A673 (cell line): ENCODE measurements at places on chromosomes 4 and X. TPM values are rescaled to one million over a fixed set of nuclear protein-coding genes. Genes with fewer than 3 reads are reported as not detected.
A peak's percentile ranks its signal among the peaks of the same experiment; 100 is the strongest.

MAGEB2 gene
- not detected in 2 replicates for total RNA-seq

- H3K4me3 ChIP-seq, result no peak overlapping the region
- H3K27me3 ChIP-seq, result no peaks in the 10 kb centered on the region
- no peak for DNase-seq
- peaks cover 15% of the 10 kb centered on the region for H3K4me1 ChIP-seq
Measured at GRCh38 chr4:7879127-7879526, 60.5 kb downstream of the AFAP1 start.

DNA sequence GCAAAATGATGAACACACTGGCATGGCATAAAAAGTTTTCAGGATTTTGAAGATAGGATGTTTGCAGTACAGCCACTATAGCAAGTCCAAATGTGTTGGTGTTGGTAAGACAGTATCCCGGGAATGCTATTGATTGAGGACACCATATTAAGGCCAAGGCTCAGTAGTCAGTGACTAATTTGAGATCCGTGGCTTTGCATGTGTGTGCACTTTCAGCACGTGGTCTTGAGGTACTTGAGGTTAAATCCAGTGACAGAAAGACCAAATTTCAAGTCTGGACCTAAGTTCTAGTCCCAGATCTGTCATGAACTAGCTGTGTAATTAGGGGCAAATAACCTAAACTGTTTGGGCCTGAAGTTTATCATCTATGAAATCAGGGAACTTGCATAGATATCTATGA is 76.5 kb upstream of the ETNPPL start:
- no peaks in the 10 kb centered on the region for H3K36me3 ChIP-seq
- H3K4me3 ChIP-seq, result no peak overlapping the region
- no peak overlapping the region for H3K27ac ChIP-seq
- DNase-seq, result no peak

DNA sequence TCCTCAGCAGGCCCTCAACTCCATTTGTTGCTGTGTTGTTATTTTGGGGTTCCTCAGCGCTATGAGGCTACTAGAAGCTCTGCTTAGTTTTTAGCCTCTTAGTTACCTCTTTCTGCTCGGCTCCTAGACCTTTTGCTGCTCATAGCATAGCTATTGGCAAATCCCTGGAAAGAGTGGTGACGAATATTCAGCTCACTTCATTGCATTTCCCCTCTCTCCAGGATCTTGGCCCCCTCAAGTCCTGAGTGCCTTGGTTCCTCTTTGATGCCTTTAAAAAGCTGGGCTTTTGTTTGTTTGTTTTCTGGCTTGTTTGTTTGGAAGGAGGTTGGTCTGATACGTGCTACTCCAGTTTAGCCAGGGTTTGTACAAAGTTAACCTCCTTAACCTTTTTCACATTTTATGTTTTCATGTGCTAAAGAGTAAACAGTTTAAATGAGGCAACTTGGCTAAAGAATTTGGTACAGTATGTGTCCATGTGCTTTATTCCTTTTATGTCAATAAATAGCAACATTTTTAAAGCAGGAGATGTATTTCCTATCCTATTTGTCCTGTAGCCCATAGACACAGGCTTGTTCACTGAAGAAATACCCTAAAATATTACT is 31.5 kb downstream of the SMAD1 start:
- no peak for DNase-seq
- H3K4me3 ChIP-seq, result no peak overlapping the region
- no peaks in the 10 kb centered on the region for H3K4me1 ChIP-seq
- no peaks in the 10 kb centered on the region for H3K27me3 ChIP-seq
- H3K27ac ChIP-seq, result no peak overlapping the region
- H3K36me3 ChIP-seq, result peaks cover 5% of the 10 kb centered on the region

DNA sequence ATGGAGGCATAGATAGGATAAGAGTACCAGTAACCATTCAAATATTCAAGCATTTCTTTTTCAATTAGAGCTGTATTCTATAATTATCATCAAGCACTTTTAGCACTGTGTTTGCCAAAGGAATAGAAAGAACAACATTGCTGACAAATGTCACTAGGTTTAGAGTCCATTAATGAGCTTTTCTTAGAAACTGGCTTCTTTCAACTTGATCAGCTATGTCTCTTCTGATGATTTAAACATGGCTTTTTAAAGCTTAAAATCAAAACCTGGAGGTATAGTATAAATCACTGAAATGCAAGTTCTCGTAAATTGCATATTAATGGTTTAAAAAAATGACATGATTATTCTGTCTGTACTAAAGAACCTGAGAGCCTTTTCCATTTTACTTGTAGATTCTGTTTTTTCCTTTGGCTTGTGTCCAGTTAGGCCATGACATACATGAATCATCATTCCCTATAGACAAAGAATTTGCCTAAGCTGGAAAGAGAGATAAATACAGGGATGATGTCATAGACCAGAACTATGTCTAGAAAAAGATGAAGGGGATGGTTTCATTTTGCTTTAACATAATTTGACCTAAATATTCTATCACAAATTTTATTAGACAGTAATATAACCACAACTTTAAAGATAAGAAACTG is 340.1 kb upstream of the CTSO start:
- peaks cover 40% of the 10 kb centered on the region for H3K4me1 ChIP-seq
- H3K4me3 ChIP-seq, result no peak overlapping the region
- DNase-seq, result peak; percentile 83
- H3K27ac ChIP-seq, result peak overlapping the region; percentile 74

DNA sequence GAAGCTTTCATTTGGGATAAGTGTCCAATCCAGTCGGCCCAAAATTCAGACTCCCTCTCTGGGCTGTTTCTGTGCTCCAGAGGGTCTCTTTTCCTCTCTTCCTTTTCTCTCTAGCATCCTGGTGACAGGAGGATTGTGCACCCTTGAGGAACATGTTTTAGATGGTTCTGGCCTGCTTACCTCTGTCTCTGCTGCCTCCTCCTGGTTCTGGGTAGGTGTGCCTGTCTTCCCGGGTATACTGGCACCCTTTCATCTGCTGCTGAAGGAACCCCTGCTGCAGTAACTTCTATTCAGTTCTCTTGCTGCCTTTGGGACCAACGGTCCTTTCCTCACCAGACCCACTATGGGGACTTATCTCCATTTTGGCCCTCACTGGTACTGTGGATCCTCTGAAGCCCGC is 53.2 kb downstream of the HMGB2 start:
- H3K36me3 ChIP-seq, result peaks cover 2% of the 10 kb centered on the region
- H3K4me1 ChIP-seq, result no peaks in the 10 kb centered on the region
- DNase-seq, result no peak
- H3K27me3 ChIP-seq, result no peaks in the 10 kb centered on the region

- no peaks in the 10 kb centered on the region for H3K27me3 ChIP-seq
- H3K4me1 ChIP-seq, result no peaks in the 10 kb centered on the region
- H3K27ac ChIP-seq, result no peak overlapping the region
- no peak overlapping the region for H3K4me3 ChIP-seq
Measured at GRCh38 chr4:164169591-164169990, 584.3 kb upstream of the SMIM31 start.

DNA sequence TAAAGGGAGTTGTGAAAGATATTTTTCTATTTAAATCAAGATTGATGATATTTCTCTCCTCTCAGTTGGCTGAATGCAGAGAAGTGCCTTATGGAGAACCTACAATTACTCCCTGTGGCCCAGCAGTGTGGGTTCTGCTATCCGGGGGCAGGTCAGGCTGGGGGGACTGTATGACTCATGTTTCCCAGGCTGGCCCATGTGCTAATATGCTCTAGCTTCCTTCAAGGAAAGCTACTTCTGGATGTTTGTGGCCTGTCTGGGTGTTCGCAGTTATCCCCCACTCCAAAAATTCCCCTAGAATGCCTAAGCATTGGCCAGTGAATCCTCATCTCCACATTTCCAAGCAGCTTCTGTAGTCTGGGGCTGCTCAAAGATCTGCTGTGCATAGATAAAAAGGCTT is 58.9 kb upstream of the SPP1 start:
- no peak overlapping the region for H3K27ac ChIP-seq
- H3K4me1 ChIP-seq, result no peaks in the 10 kb centered on the region
- no peak overlapping the region for H3K4me3 ChIP-seq
- H3K36me3 ChIP-seq, result no peaks in the 10 kb centered on the region
- no peaks in the 10 kb centered on the region for H3K27me3 ChIP-seq

- H3K4me3 ChIP-seq, result no peak overlapping the region
- H3K27me3 ChIP-seq, result no peaks in the 10 kb centered on the region
- no peaks in the 10 kb centered on the region for H3K4me1 ChIP-seq
- H3K36me3 ChIP-seq, result no peaks in the 10 kb centered on the region
- peak; percentile 9 for DNase-seq
Measured at GRCh38 chrX:107710617-107711391, 64.8 kb downstream of the TSC22D3 start.
